CD8-positive, alpha-beta T cell (primary cell): ENCODE measurements at places on chromosomes 7 and 10. TPM values are rescaled to one million over a fixed set of nuclear protein-coding genes. Genes with fewer than 3 reads are reported as not detected.

DNA sequence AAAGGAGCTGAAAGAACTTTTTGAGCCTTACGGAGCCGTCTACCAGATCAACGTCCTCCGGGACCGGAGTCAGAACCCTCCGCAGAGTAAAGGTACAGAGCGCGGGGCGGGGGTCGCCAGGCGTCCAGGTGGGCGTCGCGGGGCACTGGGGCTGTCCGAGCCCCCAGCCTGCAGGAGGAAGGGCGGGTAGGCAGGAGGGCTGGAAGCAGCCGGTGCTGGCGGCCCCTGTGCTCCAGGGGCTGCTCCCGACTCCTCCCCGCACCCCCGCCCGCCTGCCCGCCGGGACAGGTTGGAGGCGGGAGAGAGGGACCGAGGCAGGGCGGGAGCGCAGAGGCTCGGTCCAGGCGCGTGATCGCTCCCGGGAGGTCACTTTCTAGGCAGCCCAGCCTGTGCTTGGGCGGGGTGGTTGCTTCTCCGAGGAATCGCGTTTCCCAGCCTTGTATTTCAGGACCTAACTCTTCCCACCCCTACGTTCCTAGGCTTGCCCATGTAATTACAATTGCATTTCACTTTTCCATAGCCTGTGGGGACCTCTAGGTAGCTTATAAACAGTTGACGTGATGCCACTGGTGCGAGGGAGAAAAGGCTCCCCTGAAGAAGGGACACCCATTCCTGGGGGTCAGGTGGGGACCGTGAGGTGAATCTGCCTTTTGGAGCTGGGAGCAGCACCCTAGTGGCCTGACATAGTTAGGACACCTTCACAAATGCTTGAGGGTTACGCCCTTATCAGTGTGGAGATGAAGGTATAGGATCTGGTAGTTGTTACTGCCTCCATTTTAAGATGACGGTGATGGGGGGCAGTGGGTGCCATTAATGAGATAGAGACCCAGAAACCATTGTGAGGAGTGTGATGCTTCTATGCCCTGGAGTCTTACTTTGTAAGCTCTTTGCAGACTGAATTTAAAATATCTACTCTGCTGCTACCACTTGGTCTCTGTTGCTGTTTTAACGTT lies 148.2 kb downstream of the CELF2 start:
- peak; percentile 86 for DNase-seq

GRCh38 chr7:36129048-36129534 lies 24.0 kb upstream of the EEPD1 start:
- DNase-seq, result no peak

DNA sequence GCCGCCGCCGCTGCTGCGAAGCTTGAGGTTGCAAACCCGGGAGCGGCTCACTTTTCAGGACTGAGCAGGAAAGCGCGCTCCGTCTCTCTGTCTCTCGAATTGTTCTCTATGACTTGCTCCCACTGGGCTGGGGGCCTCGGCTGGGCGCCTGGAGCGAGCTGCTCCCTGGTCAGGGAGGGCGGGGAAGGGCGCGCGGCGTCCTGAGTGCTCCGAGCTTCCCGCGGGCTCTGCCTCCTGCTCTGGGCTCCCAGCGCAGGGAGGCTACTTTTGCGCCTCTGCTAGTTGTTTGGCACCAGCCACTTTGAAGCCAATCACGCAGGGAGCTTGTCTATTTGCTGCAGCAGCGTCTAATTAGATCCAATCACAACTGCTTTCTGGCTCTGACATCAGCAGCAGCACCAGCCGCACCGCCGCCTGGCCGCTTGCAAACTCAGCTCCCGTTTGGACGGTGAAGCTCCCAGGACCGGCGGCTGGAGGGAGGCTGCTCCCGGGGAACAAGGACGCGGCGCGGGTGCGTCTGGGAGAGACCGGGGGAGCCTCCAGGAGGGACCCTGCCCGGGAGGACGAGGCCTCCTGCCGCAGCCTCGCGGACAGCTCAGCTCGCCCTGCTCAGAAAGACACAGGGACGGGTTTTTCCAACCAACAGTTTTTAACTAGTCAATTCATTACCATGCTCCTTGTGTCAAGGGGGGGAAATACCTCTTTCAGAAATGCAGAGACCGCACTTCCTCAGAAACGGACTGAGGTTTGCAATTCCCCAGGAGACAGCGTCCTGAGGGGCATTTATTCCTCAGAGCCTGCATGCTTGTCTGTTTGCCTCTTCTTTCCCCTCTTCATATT lies at the start of gene ADARB2:
TSS of gene ADARB2 (minus strand) at position 304 of the 840 bp plus-strand sequence.
- no peak for DNase-seq

Gene KEL
- not detected for total RNA-seq

Gene TSPAN15
- total RNA-seq, result 2.6 TPM

DNA sequence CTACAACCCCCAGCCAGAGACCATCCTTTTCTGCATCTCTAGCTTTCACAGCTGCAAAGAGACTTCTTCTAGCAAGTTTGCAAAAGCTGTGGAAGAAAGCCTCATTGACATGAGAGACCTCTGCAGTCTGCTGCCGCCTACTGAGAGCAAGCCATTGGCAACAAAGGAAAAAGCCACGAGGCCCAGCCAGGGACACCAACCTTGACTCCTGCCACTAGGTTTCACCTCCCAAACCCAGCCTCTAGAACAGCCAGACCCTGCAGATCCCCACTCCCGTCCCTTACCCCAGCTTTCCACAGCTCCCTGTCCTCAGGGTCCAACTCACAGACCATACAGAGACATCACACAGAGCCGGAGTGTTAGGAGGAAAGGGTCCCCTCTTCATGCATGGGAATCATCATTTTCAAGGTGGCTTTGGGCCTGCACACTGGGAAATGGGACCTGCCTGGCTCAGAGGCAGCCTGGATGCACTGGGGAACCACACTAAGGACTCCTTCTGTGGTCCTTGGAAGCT lies 14.6 kb upstream of the C10orf53 start:
- no peak for DNase-seq

GRCh38 chr7:149690688-149691446 lies 82.5 kb downstream of the ZNF467 start:
- no peak for DNase-seq

- no peak for DNase-seq
These were observed 27.6 kb downstream of the CLDN12 start for GRCh38 chr7:90430614-90431460.

- peak; percentile 59 for DNase-seq
These were observed 75.2 kb downstream of the DNAJB6 start for GRCh38 chr7:157412021-157412443.

DNA sequence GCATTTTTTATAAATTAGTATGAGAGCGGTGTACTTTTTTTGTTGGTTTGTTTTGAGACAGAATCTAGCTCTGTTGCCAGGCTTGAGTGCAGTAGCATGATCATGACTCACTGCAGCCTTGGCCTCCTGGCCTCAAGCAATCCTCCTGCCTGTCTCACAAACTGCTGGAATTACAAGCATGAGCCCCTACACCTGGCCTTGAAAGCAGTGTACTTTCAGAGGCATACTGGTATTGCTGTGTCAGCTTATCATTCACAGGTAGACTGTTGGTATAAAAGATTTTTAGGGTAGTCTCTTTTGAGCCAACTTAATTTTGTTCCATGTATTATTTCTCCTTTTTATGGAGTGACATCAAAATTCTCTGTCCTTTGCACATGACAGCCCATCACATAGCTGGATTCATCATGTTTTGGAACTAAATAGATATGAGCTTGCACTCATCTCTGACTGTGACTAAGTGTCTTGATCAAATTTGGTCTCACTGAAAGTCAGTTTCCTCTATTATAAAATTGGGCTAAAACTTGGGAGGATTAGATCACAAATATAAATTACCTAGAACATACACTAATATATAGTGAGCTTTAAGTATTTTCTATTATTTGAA lies 12.4 kb downstream of the GNAT3 start:
- no peak for DNase-seq

- DNase-seq, result peak; percentile 15
These were observed 8.3 kb upstream of the PPP1R35 start for GRCh38 chr7:100444311-100445278.

Gene TMEM236
- total RNA-seq, result not detected

Gene PTF1A
- not detected for total RNA-seq

Gene GHRHR
- not detected for total RNA-seq

- DNase-seq, result no peak
These were observed 604 bp upstream of the STAM start for GRCh38 chr10:17643339-17643754.

Gene SUGCT
- 1.7 TPM for total RNA-seq

DNA sequence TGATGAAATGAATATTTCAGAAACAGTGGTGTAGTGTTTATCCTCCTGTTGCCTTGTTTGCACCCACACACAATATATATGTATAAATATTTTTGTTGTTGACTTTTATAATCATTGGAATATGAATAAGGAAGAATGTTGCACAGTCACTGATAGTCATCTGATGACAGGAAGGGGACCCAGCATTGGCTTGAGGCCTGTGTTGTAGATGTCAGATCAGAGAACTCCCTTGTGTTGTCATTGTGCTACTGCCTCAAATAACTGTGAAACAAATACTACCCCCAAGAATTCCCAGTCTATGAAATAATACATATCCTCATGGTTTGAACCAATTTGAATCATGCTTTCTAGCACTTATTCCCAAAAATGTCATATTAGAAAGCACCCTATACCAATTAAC lies 84.0 kb downstream of the NRG3 start:
- no peak for DNase-seq

Gene BPGM
- total RNA-seq, result 30.3 TPM

- DNase-seq, result peak; percentile 52
These were observed 37.0 kb downstream of the RBM20 start for GRCh38 chr10:110681023-110681681.

- DNase-seq, result no peak
These were observed 16.8 kb downstream of the ZNF277 start for GRCh38 chr7:112223310-112223709.

Gene ENO4
- not detected for total RNA-seq

DNA sequence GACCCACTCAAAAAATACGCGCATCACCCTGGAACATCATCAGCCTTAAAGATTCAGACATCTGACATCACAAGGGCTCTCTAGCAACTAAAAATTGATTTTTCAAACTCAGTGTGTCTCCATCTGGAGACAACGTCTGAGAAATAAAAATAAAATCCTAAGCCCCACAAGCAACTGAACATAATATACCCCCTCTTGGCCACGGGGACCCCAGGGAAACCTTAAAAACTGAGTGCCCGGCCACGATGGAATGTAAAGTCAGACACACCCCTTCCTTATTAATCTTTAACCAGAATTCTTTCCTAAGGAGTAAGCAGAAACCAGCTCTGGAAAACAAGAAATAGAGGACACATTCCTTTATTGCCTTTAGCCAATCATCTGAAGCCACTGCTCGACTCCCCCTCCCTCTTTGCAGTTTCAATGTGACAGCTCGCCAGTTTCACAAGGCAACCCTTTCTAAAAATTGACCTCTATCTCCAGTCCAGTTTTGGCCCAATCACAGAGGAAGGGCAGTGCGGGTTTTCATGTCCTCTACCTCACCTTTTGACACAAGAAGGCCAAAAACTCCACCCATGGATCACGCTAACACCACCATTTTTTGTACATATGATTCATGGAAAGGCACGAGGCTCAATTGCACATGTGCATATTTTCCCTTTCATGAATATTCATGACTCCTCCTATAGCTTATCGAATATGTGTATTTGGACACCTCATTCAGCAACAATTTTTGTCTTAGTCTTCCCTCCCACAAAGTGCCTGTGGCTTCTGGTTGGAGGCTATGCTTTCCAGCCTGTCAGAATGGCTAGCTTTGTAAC lies 24.2 kb downstream of the IFIT3 start:
- DNase-seq, result no peak

- DNase-seq, result no peak
These were observed 70.3 kb upstream of the PIP4K2A start for GRCh38 chr10:22784668-22785067.

- DNase-seq, result no peak
These were observed 400.4 kb upstream of the SEMA3A start for GRCh38 chr7:84595026-84595425.

GRCh38 chr7:145534301-145534700 lies 582.3 kb upstream of the CNTNAP2 start:
- no peak for DNase-seq

DNA sequence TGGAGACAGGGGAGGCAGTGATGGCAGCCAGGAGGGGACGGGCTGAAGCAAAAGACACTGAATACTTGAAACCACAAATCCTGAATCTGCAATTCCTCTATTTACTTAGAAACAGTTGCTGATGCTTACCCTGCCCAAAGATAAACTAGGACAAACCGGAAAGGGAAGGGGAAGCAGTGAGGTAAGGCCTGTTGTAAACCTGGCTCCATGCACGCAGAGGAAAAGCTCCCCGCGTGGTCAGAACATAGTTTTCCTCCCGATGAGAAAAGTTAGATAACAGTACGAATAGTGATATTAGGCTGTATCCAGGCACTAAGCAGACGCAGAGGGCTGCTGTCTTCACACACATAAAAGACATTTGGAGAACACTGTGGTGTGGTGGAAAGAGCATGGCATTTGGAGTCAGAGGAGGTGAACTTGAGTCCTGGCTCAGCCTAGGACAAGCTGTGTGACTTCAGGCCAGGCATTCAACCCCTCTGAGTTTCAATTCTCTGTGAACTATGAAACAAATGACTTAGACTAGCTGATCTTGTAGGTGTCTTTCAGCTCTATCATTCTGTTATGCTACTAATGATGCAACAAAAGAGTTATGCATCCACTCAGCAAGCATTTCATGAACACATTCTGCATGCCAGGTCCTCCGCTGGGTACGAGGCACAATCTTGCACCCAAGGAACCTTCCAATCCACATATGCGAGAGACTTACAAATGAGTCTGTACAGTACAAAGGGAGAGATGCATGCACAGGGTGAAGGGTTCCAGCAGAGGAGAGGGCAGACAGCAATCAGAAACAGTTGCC lies 80.9 kb downstream of the SORBS1 start:
- no peak for DNase-seq

DNA sequence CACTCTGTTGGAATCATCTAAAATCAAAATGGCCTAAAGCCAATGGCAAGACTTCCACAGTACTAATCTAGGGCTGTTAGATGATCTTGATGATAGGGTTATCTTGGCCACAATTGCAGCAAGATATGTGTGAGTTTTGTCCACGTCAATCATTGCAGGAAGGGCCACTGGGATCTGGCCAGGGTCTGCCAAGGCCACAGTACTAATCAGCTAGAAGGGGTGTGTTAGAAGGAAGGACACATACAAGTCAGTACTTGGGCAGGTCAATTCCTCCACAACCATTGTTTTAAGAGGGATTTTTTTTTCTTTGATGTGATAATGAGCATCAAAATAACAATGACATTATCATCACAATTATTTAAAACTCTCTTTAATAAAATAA lies 1.6 kb downstream of the LMOD2 start:
- no peak for DNase-seq

- no peak for DNase-seq
These were observed 17.8 kb upstream of the LMOD2 start for GRCh38 chr7:123637878-123638277.

- peak; percentile 13 for DNase-seq
These were observed 28.6 kb upstream of the SLC16A12 start for GRCh38 chr10:89563861-89564478.

- peak; percentile 57 for DNase-seq
These were observed 49.9 kb downstream of the PWWP2B start for GRCh38 chr10:132446661-132447445.
